Cardiac ventricle fibroblast (primary cell): ENCODE measurements at places on chromosomes 13 and 19. TPM values are rescaled to one million over a fixed set of nuclear protein-coding genes. Genes with fewer than 3 reads are reported as not detected.

KCNRG gene
- total RNA-seq, result 0.44 and 3.0 TPM in 2 replicates

RPL28 gene
- total RNA-seq, result 656 and 731 TPM in 2 replicates

ZNF497 gene
- 0.12 and 0.29 TPM in 2 replicates for total RNA-seq

BRME1 gene
- 0.19 and 0.20 TPM in 2 replicates for total RNA-seq

FCAR gene
- total RNA-seq, result not detected in 2 replicates

KLK3 gene
- not detected in 2 replicates for total RNA-seq

MUC16 gene
- not detected in 2 replicates for total RNA-seq

ZNF726 gene
- total RNA-seq, result 1.8 TPM in 1 of 2 replicates, not detected in the other

RFPL4A gene
- not detected in 2 replicates for total RNA-seq

APLP1 gene
- total RNA-seq, result 4.4 and 5.5 TPM in 2 replicates

ZSWIM4 gene
- 4.2 and 4.9 TPM in 2 replicates for total RNA-seq

SHISA7 gene
- total RNA-seq, result not detected in 2 replicates

SPPL2B gene
- 24.6 and 26.0 TPM in 2 replicates for total RNA-seq

LMO7 gene
- total RNA-seq, result 21.9 and 24.5 TPM in 2 replicates

SERP2 gene
- 2.7 and 3.4 TPM in 2 replicates for total RNA-seq

JSRP1 gene
- total RNA-seq, result not detected in 2 replicates

FAM124A gene
- total RNA-seq, result 1.0 and 1.7 TPM in 2 replicates

CFAP97D2 gene
- total RNA-seq, result not detected in 2 replicates

TBCB gene
- total RNA-seq, result 123 and 134 TPM in 2 replicates

OR4F17 gene
- total RNA-seq, result not detected in 2 replicates

KLK7 gene
- total RNA-seq, result not detected in 2 replicates

DAND5 gene
- not detected in 2 replicates for total RNA-seq

PHLDB3 gene
- 5.9 and 14.7 TPM in 2 replicates for total RNA-seq

LHB gene
- not detected in 2 replicates for total RNA-seq

MEIOSIN gene
- total RNA-seq, result not detected in 2 replicates

ZNF787 gene
- 12.6 and 15.0 TPM in 2 replicates for total RNA-seq

DDX39A gene
- 35.3 and 38.0 TPM in 2 replicates for total RNA-seq

CGB8 gene
- total RNA-seq, result not detected in 2 replicates

TPTE2 gene
- not detected in 2 replicates for total RNA-seq

SIGLEC8 gene
- total RNA-seq, result not detected in 2 replicates

F2RL3 gene
- total RNA-seq, result 0.69 and 0.88 TPM in 2 replicates

UNC13A gene
- total RNA-seq, result 0.06 TPM in 1 of 2 replicates, not detected in the other

CLC gene
- not detected in 2 replicates for total RNA-seq

LGALS4 gene
- not detected in 2 replicates for total RNA-seq

ZNF506 gene
- total RNA-seq, result 8.5 and 12.8 TPM in 2 replicates

SMIM44 gene
- not detected in 2 replicates for total RNA-seq
